Daoy (cell line): ENCODE measurements at places on chromosomes 4 and X.

DNA sequence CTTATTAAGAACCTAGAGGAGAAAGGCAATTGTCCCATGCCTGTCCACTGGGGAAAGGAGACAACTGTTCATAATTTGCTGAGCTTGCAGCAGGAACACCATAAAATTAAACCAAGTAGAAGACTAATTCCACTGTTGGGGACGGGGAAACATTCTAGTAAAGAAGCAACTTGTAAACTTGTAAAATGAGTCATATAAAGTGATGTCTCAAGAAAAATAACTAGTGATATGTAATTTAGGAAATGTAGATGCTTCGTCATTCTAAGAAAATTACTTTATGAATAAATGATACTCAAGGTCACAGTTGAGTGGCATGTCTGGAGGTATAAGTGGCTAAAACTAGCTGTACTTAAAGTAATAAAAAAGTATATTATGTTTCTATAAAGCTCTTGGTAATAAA lies 121.2 kb upstream of the MID1 start:
- no peak for DNase-seq

DNA sequence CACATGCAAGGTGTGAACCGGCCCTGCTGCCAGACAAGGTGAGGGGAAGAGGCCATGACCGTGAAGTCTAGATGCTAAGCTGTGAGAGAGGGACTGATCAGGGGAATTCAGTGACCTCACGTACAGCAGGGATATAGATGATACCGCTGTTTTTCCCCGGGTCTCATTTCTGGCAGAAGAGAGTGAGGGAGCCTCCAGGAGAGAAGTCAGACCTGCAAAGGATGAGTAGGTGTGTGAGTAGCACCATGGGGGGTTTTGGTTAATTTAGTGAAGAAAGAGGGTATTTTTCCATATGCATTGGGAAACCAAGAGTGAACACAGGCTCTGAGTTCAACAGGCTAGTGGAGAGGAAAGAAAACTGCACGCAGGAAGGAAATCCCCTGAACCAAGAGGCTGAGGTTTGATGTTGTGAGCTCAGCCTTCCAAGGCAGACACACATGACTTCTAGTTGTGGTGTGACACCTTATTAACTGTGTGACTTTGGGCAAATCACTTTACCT lies 127.6 kb upstream of the GATB start:
- no peak for DNase-seq

DNA sequence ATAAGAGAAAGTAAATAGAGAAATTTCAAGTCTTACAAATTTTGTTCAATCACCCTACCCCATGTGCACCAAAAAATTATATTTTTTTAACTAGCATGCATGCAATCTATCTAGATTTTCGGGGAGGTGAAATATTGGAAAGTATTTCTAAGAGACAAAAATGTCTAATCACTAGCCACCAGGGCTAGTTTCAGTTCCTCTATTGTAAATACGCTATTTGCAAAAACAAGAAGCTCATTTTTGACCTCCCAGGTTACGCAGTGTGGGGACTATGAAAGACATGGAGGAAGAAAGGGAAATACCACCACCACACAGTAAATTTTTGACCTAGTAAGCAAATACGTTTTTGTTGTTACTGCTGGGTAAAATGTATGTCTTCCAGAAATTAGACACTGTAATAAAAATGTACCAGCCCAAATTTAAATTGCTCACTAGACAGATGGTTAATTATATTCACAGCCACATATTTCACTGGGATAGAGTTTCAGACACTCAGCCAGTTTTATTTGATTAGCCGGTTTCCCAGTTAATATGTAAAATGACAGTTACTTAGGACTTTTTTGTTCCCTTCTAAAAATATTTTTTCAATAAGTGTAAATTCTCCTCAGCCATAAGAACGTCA lies 2.2 kb downstream of the NEXMIF start:
- DNase-seq, result no peak

DNA sequence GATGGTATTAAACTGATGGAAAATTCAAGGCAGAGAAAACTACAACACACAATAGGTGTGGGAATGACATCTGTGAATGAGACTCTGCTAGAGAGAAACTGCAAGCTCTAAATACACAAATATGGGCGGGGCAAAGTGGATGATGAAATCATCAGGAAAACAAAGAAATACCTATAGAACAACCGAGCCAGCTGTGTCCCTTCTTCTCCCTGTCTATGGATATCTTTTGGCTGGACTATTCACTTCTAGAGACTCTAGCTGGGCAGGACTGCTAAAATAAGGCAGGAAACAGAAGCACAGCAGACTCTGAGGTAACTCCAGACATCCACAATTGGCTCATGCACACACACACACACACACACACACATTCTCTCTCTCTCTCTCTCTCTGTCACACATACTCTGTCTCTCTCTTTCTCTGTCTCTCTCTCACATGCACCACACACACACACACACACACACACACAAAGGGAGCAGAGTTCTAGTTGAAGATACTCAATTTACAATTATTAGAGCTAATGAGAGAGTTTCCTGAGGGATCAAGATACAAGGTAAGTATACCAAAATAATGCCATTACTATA lies 27.2 kb upstream of the EDNRA start:
- DNase-seq, result no peak

- DNase-seq, result no peak
These were observed 6.6 kb upstream of the FAM53A start for GRCh38 chr4:1690698-1691097.

GRCh38 chr4:169063441-169063840 lies 53.4 kb upstream of the CBR4 start:
- no peak for DNase-seq

GRCh38 chrX:118271775-118272174 lies 74.1 kb upstream of the WDR44 start:
- DNase-seq, result no peak

DNA sequence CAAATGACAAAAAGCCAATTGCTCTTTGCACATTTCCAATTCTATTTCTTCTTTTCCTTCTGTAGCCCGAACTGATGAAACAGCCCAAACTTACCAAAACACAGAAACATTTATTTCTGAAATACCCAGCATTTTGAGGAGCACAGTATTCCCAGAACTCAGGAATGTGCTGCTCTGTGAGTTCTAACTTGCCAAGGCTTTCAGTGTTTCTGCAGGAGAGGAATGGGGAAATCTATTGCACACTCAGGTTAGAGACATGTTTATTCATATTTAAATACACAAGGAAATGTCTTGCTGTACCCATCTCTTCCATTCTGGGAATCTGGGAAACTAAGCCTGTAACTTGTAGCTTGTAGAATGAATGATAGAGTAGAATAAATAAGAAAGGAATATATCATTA lies 10.7 kb downstream of the TMPRSS11D start:
- no peak for DNase-seq

DNA sequence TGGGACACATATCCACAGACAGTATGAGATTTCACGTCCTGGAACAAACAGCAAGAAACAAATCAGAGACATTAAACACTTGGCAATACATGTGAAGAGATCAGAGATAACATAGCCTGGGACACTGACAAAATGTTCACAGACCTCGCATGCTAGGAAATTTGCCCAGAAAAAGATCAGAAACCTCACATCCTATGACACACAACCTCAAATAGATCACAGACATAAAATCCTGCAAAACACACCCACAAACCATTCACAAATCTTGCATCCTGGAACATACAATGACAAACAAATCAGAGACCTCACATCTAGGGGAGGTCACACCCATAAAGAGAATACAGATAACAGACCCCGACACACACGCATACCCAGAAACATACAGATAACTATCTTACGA lies 18.0 kb downstream of the SUV39H1 start:
- DNase-seq, result no peak

GRCh38 chrX:85024562-85024961 lies 20.9 kb downstream of the APOOL start:
- DNase-seq, result no peak

- DNase-seq, result no peak
These were observed 1730.3 kb upstream of the TENM3 start for GRCh38 chr4:180512801-180513475.

GRCh38 chr4:3121596-3121995 lies 47.1 kb downstream of the HTT start:
- DNase-seq, result no peak

DNA sequence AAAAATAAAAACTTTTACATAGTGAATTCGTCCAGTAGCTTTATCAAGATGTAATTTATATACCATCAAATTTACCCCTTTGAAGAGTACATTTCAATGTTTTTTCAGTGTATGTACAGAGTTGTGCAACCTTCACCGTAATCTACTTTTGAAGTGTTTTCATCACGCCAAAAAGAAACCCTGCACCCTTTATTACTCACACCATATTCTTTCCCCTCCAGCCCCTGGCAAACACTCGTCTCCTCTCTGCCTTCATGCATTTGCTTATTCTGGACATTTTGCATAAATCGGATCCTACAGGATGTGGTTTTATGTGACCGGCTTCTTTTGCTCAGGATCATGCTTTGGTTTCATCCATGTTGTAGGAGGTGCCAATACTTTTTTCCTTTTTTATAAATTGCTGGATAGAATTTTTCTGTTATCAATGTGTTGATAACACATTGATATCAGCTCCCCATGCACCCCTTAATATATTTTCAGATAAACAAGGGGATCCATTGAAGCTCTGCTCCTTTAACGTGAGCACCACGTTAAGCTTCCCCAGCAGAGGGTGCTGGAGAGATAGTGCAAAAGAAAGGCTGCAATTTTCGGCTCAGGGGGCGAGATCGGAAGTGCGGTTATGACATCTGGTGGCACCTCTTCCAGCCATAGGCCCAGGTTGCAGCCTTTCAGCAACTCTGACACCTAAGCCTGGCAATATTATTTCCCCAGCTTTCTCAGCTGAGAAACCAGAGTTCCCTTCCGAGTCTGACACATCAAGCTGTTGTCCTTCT lies 100.1 kb upstream of the VCX3B start:
- no peak for DNase-seq

DNA sequence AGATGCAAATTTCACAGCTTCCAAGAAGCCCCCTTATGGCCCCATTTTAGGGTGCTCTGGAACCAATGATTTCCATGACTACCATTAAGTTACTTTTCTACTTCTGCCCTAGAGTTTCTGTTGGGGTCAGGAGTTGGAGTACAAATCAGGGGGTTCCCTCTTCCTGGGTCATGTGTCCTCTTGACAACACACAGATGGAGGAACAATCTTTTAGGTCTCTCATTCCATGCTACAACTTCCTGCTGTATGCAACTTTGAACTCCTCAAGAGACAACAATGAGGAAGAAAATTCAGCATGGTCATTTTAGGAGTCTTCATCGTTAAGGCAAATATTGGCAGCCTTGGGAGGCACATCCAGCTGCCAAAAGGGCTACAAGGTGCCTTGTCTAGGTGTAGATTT lies 79.7 kb downstream of the SEL1L3 start:
- no peak for DNase-seq

DNA sequence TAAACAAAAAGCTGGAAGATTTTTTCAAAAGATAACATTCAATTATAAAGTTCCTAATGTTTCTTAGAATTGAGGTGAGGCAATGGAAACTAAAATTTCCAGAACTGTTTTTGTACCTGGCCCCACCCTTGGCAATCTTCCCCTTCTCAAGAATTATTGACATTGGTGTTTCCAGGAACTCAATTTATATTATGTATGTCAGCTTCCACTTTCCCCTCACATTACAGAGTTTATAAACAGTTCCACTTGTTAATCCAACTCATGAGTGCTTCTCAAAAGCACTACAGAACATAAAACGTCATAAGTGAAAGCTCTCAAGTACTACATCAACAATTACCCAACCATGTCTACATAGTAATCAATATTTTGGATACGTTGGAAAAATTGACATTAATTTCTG lies 107.4 kb downstream of the FAM13A start:
- DNase-seq, result no peak

GRCh38 chr4:76563454-76564122 lies 128.6 kb downstream of the SHROOM3 start:
- DNase-seq, result no peak

DNA sequence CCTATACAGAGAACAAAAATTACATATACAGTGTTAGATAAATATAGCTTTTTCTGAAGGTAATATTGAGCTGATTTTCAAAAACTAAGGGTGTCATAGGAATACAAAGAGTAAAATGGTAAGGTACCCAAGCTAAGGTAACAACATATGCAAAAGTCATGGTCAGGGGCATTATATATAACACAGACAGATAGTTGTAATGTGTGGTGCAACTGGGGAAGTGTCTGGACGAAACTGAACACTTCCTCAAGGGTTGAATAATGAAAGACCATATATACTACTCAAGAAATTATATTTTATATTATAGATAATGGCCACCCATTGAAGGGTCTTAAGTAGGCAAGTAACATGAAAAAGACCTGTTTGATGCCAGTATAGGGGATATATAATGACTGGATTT lies 262.1 kb upstream of the CXXC4 start:
- no peak for DNase-seq

DNA sequence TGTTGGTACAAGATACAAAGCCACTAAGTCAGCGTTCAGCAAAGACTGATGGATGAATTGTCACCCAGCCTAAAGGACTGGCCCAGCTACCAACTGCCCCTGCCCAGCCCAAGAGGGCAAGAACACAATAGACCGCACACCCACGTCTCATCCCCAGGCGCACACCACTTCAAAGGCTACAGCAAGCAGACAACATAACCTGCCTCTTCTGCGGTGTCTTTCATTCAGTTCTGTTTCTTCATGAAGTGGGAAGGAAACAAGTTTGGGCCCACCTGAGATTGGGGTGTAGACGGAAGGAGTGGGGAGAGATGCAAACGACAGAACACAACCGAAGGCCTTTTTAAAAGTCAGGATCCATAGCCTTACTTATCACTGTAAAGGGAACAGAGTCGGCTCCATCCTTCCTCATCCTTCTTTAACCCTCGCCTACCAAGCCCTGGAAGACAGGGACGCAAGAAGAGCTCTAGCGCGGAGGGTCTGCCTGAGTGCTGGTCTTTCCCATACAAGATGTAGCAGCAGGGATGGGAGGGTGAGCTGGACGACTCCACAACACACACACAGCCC lies 691 bp downstream of the SCARB2 start:
- DNase-seq, result no peak

DNA sequence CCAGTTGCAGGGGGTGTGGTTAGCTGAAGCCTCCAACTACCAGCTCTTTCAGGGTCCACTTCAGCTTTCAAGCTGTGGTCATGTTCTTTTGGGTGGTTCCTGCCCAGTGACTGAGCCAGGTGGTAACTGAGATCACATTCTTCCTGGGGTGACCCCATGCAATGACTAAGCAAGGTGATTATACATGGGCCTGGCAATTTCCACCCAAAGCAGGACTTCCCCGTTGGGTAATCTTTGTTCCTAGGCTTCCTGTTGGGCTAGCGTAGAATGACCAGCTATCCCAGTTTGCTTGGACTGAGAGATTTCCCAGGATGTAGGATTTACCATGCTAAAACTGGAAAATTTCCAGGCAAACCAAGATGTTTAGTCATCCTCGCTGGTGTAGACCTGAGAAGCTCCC lies 18.4 kb upstream of the MAGEB17 start:
- peak; percentile 5 for DNase-seq

DNA sequence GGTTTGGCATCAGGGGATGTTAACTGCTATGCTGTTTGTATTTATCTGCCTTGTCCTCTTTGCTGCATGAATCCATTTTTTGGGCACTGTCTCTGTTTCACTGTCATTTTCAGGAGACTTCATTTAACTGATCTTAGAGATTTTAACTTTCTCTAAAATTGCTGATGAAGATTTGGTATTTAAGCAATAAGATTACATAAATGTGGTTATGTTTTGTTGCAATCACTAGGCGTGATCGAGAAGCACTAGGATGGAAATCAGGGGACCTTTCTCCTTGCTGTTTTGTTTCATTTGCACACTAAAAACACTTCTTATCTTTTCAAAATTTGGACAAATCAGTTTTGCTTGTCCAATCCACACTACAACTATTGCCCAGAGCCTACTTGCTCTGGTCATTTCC lies 15.4 kb downstream of the CXCL2 start:
- DNase-seq, result no peak

- peak; percentile 75 for DNase-seq
These were observed 171.5 kb upstream of the FRG1 start for GRCh38 chr4:189769131-189769530.
